ENCODE measurements at places on chromosomes 5 and 9.

GRCh38 chr5:181160152-181160754 is 12.9 kb downstream of the OR2V2 start:
- peak; percentile 78 for DNase-seq

DNA sequence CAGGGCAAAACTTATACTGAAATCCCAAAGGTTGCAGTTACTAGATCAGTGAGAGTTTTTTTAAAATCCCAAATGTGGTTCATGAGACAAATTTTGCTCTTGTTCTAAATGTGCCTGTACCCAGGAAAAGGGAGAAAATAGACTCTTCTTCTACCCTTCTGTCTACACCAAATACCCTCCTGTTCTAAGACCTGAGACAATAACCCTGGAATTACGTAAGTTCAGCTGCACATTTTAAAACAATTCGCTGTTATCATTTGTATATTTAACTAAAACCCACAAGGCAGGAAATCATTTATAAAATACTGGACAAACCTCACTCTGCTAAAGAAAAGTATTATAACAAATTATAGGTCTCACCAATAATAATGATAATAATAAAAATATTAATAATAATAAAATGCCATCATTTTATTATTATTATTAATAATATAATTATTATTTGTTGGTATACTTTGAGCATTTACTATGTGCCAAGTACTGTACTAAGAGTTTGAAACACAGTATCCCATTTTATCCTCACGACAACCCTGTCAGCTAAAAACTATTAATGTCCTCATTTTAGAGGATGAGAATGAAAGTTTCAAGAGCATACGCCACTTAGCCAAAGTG is 49.8 kb upstream of the AFAP1L1 start:
- DNase-seq = no peak

DNA sequence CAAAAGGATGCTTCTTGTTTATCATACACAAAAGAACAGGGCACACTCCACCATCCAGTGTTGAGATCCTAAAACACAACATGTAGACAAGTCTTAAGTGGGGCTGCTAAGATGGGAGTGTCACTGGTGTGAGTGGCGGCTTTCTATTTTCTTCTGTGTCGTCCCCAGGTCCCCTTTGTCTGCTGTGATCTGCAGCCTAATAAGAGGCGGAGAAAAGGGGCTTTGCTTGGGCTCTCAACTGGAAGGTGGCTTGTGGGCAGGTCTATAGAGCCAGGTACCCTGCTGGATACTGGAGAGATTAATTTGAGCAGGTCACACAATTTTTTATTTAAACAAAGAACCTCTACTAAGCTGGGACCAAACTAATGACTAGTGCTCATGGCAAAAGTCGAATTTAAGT is 126.1 kb upstream of the SAP30L start:
- no peak for DNase-seq

DNA sequence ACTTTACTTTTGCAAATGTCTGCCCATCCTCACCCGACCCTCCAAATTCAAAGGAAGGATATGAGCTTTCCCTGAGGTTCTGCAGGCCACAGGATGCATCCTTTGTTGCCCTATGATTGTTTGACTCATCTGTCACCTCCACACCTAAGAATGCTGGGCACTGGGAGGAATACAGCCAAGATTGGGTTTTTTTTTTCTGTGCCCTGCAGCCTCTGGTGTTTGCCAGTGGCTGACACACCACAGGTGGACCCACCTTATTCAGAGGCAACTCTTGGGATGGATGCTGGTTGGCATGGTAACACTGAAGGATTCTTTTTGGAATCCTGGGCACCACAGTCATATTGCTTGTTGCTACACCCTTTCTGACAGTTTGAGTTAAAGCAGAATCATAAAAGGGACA is 29.7 kb downstream of the C9orf152 start:
- DNase-seq = no peak

- DNase-seq = no peak
These were observed 364.3 kb upstream of the CDH10 start for GRCh38 chr5:25009063-25009462.

- DNase-seq = no peak
These were observed 1.5 kb downstream of the PIP5K1B start for GRCh38 chr9:68706363-68707201.

DNA sequence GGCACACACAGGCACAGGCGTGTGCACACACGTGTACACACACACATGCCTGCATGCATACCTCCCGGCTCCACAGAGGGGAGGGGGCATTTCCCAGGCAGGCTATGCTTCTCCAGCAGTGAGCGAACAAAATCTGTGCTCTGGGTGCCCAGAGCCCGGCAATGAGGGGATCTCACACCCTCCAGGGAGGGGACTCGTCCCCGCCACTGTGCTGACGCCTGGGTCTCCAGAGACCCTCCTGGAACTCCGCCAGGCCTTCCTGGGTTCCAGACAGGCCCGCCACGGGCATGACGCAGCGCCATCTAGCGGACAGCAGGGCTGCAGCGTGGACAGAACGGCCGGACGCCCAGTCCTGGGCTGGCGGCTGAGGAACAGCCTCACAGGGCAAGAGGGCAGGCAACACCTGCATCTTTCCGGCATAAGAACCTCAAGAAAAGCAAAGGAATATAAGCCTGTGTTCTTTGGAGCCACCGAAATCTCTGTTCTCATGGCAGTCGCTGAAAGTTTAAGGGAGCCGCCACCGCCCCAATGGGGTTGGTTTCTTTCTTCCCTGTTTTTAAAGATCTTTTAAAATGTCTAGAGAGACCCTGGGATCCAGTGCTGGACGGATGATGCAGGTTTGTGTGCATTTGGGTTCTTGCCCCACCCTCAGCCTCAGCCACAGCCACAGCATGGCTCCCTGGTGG is 135.6 kb upstream of the PPP1R26 start:
- no peak for DNase-seq

- DNase-seq = no peak
These were observed 249.1 kb downstream of the GADD45G start for GRCh38 chr9:89853931-89854330.

GRCh38 chr5:11902201-11902619 is 2.0 kb downstream of the CTNND2 start:
- no peak for DNase-seq

DNA sequence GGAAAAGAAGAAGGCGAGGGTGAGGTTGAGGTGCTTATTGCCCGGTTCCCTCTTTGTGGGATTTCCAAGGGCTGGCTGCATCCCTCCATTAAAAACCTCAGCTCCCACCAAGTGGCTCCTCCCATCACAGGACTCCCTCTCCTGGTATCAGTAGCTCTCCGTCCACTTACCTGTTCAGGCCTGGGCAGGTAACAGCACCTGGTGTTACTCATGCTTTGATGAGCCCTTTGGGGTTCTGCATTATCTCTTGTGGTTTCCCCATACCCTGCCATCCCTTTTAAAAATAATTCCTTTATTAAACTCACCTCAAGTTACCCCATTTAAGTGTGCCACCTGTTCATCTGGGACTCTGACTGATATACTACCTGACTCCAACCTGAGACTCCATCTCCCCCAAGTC is 17.5 kb upstream of the TGFBR1 start:
- DNase-seq = no peak

- DNase-seq = no peak
These were observed 157.0 kb downstream of the RGS3 start for GRCh38 chr9:113620377-113621161.

GRCh38 chr5:88659529-88660263 is 223.3 kb downstream of the MEF2C start:
- no peak for DNase-seq

DNA sequence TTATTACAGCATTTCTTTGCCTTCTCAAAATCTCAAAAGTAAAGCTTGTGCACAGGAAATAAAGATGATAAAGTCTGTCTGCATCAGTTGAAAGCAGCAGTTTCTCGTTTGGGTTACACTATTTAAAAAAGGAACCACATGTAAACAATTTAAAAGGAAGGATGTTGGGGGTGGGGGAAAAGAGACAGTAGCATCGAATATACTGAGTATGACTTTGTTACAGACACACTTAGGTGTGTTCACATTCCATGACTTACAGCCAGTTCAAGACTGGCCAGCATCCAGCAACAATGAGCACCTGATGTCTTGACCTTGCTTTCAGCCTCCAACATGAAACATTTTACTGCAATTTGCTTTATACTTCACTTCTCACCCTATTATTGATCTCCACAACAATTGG is 8.7 kb downstream of the GAPT start:
- no peak for DNase-seq

- no peak for DNase-seq
These were observed 415.8 kb upstream of the CDH10 start for GRCh38 chr5:25060575-25060974.

DNA sequence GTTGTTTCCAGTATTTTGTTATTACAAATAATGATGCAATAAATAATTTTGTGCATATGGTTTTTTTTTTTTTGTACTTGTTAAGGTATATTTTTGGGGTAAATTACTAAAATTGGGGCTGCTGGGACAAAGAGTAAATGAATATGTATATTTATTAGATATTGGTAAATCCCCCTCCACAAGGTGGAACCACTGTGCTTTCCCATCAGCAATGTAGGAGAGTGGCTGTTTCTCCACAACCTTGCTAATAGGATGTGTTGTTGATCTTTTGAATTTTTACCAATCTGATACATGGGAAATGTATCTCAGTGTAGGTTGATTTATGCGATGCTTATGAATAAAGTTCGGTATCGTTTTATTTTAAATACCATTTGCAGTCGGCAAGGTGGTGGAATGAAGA is 118.1 kb downstream of the TRPM3 start:
- DNase-seq = no peak

DNA sequence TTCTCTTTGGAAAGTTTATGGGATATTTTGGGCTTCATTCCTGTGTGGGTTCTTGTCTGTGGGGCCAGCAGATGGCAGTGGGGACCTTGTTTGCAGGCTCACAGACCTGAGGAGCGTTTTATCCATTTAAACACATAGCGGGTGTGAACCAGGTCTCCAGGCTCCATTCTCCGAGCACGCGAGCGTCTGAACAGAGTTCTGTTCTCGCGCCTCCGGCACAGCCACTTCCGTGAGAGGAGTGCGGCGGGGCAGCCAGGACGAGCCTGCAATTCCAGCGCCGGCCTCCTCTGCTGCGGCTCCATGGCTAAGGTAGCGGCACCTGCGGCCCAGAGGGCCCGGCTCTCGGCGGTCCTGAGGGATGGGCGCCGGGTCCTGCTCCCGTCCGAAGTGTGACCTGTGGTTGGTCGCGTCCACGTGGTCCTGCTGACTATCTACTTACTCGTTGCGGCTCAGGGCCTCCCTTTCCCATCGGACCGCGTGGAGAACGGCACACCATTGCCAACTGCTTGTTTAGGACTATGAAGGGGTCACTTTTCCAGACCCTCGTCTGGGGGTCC is 7.3 kb downstream of the NRARP start:
- no peak for DNase-seq

DNA sequence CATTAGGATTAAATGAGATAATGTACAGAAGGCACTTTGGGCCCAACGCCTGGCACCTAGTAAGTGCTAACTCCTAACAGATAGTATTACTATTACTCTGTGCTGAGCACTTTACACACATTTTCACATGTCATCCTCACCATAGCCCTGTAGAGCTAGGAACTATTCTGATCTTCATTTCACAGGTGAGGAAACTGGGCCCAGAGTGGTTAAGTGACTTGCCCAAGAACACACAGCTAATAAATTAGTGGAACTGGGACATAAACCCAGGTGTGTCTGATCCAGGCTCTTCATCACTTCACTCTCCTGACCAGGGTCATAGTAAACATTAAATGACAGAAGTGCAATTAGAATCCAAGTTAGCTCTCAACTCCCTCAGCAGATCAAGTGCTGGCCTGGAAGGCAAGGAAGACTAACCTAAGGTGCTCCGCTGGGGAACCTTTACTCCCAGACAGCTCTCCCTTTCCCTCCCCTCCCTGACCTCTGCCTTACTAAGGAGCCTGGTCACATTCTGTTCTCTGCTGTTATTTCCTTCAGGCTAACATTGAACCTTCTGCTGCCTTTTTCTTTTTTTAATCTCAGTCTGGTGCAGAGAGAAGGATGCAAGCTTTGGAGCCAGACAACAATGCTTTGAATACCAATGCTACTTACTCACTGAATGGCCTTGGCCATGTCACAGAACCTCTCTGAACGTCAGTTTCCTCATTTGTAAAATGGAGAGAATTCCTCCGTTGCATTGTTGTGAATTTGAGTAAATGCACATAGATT is 4.1 kb upstream of the ADRA1B start:
- DNase-seq = no peak

DNA sequence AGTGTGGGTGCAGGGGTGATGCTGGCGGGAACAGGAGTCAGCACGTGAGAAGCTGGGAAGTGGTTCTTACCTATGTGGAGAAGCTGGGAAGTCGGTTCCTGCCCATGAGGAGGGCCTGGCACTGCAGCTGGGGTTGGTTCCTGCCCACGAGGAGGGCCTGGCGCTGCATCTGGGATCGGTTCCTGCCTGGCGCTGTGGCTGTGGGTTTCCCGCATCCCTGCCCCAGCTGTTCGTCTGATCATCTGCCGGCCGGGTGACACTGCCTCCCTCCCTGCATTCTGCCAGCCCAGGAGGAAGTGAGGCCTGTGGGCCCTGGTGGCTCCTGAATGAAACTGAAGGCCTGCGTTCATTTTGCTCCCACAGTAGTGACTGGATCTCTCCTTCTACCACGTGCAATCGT is 5.1 kb downstream of the OBP2A start:
- no peak for DNase-seq

DNA sequence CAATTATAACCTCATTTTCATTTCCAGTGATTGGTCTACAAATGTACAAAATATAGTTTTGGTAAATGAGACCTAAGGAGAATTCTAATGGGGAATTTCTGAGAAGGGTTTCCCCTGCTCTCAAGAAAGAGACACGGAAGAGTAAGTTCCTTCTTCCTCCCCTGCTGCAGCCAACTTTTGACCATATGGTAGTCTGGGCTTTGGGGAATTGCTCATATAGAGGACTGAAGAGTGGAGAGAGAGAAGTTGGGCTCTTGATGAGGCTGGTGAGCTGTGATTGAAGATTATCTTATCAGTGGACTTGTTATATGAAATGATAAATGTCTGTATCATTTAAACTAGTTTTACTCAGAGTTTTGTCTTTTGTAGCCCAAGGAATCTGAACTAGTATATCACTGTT is 4.3 kb upstream of the LNPEP start:
- no peak for DNase-seq

DNA sequence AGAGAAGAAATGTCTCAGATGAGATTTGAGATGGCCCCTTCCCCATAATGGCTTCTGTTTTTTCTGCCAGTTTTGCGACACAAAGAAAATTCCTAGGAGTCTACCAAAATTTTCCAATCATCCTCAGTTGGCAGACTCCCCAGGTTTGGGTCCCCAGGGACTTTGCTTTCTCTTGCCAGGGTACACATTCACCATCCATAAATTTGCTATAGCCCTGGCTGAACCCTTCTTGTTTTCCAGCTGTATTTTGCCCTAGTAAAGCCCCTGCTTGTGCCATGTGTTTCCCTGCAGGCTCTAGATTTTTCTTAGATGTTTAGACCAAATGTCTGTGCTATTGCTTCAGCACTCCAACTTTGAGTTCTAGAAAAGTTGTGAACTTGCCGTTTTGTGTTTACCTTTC is 283.2 kb downstream of the ANXA1 start:
- no peak for DNase-seq

DNA sequence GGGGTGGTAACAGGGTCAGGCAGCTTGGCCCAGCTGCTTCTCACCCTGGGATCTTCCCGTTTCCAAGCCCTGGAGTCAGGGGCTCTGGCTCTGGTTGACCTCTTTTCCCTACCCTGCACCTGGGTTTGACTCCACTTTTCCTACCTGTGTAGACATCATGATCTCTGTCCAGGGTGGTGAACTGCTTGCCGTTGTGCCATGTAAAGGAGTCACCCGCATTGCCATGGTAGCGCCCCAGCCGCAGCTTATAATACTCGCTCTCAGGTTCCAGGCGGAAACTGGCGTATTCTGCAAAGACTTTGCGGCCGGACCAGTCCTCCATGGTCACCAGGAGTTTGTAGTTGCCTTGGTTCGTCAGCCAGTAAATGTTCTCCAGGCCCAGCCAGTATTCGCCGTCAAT is 30.9 kb downstream of the ANGPTL2 start:
- no peak for DNase-seq

GRCh38 chr9:110115826-110116542 is 92.0 kb downstream of the C9orf152 start:
- no peak for DNase-seq

Data from stimulated activated CD8-positive, alpha-beta memory T cell treated with anti-CD3 and anti-CD28 coated beads, Interleukin-7, amount 100 ng/mL, for 4 hours (primary cell).